Neural crest cell (in vitro differentiated cells): ENCODE measurements at places on chromosomes 6 and 20. TPM values are rescaled to one million over a fixed set of nuclear protein-coding genes. Genes with fewer than 3 reads are reported as not detected.

DCDC2 gene
- total RNA-seq = 0.30 TPM in 1 of 2 replicates, not detected in the other

GRCh38 chr20:63774306-63774705 is 34.7 kb downstream of the SLC2A4RG start:
- H3K36me3 ChIP-seq = peaks cover 5% of the 10 kb centered on the region
- H3K4me1 ChIP-seq = peaks cover 32% of the 10 kb centered on the region
- no peak overlapping the region for H3K4me3 ChIP-seq
- DNase-seq = no peak

DNA sequence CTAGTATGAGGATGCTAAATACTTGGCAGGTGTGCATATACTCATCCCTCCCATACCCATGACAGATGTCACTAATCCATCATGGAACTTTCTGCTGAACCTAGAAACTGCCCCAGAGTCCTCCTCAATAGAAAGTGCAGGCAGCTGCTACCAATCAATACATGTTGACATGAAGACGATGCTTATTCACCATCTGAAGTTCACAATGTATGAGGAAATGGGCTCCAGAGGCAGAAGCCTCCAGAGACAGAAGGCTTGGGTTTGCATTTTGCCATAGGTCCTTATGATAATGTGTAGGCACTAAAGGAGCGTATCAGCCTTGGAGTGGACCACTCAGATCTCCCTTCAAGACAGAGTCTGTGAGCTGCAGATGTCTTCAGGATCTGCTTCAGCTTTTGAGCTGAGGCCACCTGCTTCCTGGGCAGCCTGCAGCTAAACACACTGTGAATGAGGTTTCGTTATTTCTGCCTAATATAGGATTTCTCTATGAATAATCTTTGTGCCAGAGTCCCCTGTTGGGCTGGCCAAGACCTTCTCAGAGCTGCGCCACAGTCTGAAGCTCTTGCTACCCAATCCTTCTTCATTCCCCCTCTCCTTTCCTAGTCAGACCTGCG is 7.5 kb upstream of the KIAA1755 start:
- H3K4me3 ChIP-seq = no peak overlapping the region
- peaks cover 4% of the 10 kb centered on the region for H3K36me3 ChIP-seq
- H3K27me3 ChIP-seq = peaks cover 2% of the 10 kb centered on the region
- peak overlapping the region; percentile 79 for H3K27ac ChIP-seq
- no peak for DNase-seq

GRCh38 chr20:5191829-5192569 is 65.2 kb downstream of the CDS2 start:
- no peaks in the 10 kb centered on the region for H3K36me3 ChIP-seq
- H3K27me3 ChIP-seq = no peaks in the 10 kb centered on the region
- H3K4me1 ChIP-seq = peaks cover 40% of the 10 kb centered on the region

GRCh38 chr6:155066361-155066760 is 71.2 kb downstream of the TIAM2 start:
- peak overlapping the region; percentile 1 for H3K27ac ChIP-seq
- no peak overlapping the region for H3K4me3 ChIP-seq
- peaks cover 16% of the 10 kb centered on the region for H3K4me1 ChIP-seq
